RWPE2 (cell line): ENCODE measurements at places on chromosomes 3 and 15.
A peak's percentile ranks its signal among the peaks of the same experiment; 100 is the strongest.

DNA sequence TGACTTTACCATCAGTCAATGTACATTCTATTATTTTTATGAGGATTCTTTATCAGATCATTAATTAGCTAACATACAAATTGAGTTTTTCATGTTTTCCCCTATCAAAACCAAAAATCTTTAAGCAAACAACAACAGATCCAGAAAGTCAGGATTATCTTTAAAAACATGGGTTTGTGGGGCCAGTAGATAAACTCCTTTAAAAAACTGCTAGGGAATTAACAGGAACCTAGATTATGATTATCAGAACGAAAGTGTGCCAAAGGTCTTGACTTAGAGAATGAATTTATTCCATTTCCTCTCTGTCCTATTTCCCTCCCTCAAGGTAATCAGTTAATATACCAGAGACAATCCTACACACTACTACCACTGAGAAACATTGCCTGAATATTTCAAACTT, 13.2 kb upstream of the CCDC13 start:
- H3K36me3 ChIP-seq: peaks cover 65% of the 10 kb centered on the region
- no peak overlapping the region for H3K27ac ChIP-seq
- H3K4me3 ChIP-seq: no peak overlapping the region

GRCh38 chr3:133937061-133937686, 41.5 kb upstream of the RAB6B start:
- H3K36me3 ChIP-seq: no peaks in the 10 kb centered on the region
- no peaks in the 10 kb centered on the region for H3K4me1 ChIP-seq
- no peak overlapping the region for H3K27ac ChIP-seq
- DNase-seq: no peak
- no peaks in the 10 kb centered on the region for H3K27me3 ChIP-seq

- no peaks in the 10 kb centered on the region for H3K36me3 ChIP-seq
- H3K27ac ChIP-seq: no peak overlapping the region
Measured at GRCh38 chr3:182436547-182436946, 356.8 kb upstream of the ATP11B start.

- no peak for DNase-seq
- H3K27me3 ChIP-seq: no peaks in the 10 kb centered on the region
- H3K27ac ChIP-seq: peak overlapping the region; percentile 88
- peaks cover 78% of the 10 kb centered on the region for H3K36me3 ChIP-seq
Measured at GRCh38 chr3:160402221-160403027, 3.0 kb downstream of the SMC4 start.

- H3K4me3 ChIP-seq: peak overlapping the region; percentile 76
- H3K4me1 ChIP-seq: peaks cover 24% of the 10 kb centered on the region
- H3K27ac ChIP-seq: peak overlapping the region; percentile 78
- no peaks in the 10 kb centered on the region for H3K27me3 ChIP-seq
Measured at GRCh38 chr3:100709842-100710260, 557 bp downstream of the TFG start.

DNA sequence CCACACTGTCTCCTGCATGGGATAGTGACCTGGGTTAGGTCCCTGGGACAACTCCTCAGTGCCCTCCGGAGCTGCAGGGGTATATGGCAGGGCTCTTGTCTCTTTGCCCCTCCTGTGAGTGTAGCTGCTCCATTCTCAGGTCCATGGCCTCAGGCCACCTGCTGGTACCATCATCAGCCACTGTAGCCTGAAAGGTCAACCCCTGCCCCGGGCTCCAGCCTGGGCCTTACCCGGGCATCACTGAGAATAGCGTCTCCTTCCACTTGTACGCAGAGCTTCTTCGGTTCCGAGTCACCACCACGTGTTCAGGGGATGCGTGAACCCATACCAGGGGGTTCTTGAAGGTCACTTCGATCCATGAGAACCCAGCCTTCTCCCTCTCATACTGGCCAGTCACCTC, 13.8 kb downstream of the ITIH4 start:
- H3K27me3 ChIP-seq: no peaks in the 10 kb centered on the region
- no peak for DNase-seq
- H3K27ac ChIP-seq: no peak overlapping the region
- H3K4me1 ChIP-seq: no peaks in the 10 kb centered on the region

DNA sequence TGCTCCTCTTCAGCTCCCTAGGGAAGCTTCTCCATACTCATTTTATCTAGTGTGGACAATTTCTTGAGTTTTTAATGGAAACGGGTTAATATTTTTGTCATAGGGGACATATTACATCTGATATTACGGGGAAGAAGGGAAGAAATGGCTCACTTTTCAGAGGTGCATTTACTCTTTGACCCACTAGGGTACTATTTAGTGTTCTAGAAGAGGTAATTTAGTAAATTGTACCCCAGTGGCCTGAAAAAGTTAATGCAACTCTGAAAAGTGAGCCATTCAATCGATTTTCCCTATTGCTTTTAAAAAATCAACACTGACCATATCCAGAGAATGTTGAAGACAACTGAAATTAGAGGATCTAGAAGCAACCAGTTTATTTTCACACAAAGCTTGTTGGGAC, 71.2 kb downstream of the MAP2K5 start:
- no peak overlapping the region for H3K4me3 ChIP-seq
- DNase-seq: no peak
- H3K4me1 ChIP-seq: no peaks in the 10 kb centered on the region
- no peaks in the 10 kb centered on the region for H3K27me3 ChIP-seq
- no peak overlapping the region for H3K27ac ChIP-seq
- no peaks in the 10 kb centered on the region; the same call in 1 of the 2 replicates for H3K36me3 ChIP-seq

DNA sequence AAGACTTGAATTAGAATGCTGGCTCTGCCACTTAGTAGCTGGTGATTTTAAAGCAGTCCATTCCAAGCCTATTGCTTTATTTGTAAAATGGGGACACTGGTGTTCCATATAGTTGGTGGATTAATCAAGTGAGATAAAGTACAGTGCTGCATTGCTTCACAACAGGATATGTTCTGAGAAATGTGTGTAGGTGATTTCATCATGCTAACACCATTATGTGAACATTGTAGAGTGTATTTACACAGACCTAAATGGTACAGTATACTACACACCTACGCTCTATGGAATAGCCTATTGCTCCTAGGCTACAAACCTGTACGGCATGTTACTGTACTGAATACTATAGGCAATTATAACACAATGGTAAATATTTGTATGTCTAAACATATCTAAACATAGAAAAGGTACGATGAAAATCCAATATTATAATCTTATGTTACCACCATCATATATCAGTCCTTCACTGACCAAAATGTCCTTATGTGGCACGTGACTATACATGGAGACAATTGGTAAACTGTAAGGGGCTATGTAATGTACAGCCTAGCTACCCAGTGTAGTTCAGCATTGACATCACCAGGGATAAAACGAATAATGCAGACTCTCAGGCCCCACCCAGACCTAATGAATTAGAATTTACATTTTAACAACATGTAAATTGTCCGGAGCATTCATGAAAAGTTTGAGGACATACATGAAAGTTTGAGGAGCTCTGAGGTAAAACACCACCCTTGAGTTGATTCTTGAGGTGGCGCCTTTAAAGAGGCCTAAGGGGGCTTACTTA, 121.4 kb upstream of the BFSP2 start:
- no peaks in the 10 kb centered on the region for H3K36me3 ChIP-seq
- no peak for DNase-seq
- peaks cover 3% of the 10 kb centered on the region for H3K4me1 ChIP-seq
- no peaks in the 10 kb centered on the region for H3K27me3 ChIP-seq

DNA sequence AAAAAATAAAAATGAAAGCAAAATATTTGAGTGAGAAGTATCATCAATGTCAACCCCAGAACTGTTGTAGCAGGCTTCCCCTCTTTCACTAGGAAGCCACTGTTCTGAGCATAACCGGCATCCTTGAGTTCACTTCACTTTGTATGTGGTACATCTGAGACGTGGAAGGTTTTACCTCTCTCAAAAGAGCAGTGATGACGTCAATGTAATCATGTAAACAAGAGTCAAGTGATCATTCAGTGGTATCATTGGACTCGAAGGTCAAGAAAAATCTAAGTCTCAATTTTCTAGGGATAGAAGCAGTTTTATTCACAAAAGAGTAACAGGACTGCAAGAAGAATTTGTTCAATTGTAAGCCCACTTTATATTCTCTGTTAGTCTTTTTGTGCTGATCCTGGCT, 339.8 kb upstream of the THRB start:
- DNase-seq: no peak
- H3K4me3 ChIP-seq: no peak overlapping the region
- no peaks in the 10 kb centered on the region for H3K4me1 ChIP-seq
- peaks cover 25% of the 10 kb centered on the region for H3K27me3 ChIP-seq
- no peak overlapping the region for H3K27ac ChIP-seq

GRCh38 chr3:184355261-184356040, 6.0 kb downstream of the CLCN2 start:
- peaks cover 26% of the 10 kb centered on the region for H3K36me3 ChIP-seq
- H3K4me1 ChIP-seq: no peaks in the 10 kb centered on the region
- H3K27ac ChIP-seq: no peak overlapping the region
- peak; percentile 34 for DNase-seq
- no peaks in the 10 kb centered on the region for H3K27me3 ChIP-seq

- H3K4me3 ChIP-seq: no peak overlapping the region
- DNase-seq: no peak
- H3K36me3 ChIP-seq: no peaks in the 10 kb centered on the region
- H3K27me3 ChIP-seq: no peaks in the 10 kb centered on the region
- peaks cover 11% of the 10 kb centered on the region for H3K4me1 ChIP-seq
- no peak overlapping the region for H3K27ac ChIP-seq
Measured at GRCh38 chr3:99111235-99111634, 209.7 kb upstream of the DCBLD2 start.

DNA sequence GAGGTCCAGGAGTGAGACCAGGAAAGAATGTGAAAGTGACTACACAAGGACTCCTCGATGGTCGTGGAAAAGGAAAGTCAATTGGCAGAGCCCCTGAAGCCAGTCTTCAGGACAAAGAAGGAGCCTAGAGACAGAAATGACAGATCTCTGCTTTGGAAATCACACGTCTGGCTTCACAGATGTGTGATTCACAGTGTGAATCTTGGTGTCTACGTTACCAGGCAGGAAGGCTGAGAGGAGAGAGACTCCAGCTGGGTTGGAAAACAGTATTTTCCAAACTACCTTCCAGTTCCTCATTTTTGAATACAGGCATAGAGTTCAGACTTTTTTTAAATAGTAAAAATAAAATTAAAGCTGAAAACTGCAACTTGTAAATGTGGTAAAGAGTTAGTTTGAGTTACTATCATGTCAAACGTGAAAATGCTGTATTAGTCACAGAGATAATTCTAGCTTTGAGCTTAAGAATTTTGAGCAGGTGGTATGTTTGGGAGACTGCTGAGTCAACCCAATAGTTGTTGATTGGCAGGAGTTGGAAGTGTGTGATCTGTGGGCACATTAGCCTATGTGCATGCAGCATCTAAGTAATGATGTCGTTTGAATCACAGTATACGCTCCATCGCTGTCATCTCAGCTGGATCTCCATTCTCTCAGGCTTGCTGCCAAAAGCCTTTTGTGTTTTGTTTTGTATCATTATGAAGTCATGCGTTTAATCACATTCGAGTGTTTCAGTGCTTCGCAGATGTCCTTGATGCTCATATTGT, 6.0 kb downstream of the CCR2 start:
- no peaks in the 10 kb centered on the region for H3K4me1 ChIP-seq
- H3K27ac ChIP-seq: no peak overlapping the region
- peaks cover 16% of the 10 kb centered on the region for H3K27me3 ChIP-seq
- no peak overlapping the region for H3K4me3 ChIP-seq
- H3K36me3 ChIP-seq: no peaks in the 10 kb centered on the region
- no peak for DNase-seq

DNA sequence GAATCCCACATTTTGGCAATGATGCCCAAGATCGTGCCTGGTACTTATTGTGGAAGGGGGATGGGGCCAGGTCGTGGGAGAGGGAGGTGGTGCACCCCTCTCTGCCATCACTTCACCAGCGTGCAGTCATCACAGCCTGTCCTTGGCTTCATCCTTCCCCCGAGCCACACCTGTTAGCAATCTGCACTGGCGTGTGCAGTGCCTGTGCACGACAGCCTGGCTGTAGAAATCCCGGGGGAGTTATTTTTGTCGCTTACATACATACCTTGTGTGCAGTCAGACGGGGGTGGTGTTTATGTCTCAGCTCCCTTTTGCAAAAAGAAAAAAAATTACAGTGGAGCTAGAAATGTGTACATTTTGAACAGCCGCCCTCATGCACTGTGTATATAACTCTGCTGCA, 216.0 kb downstream of the TLE3 start:
- peaks cover 2% of the 10 kb centered on the region for H3K27me3 ChIP-seq
- no peak overlapping the region for H3K27ac ChIP-seq
- DNase-seq: no peak
- H3K4me1 ChIP-seq: no peaks in the 10 kb centered on the region
- H3K4me3 ChIP-seq: no peak overlapping the region
- H3K36me3 ChIP-seq: no peaks in the 10 kb centered on the region

DNA sequence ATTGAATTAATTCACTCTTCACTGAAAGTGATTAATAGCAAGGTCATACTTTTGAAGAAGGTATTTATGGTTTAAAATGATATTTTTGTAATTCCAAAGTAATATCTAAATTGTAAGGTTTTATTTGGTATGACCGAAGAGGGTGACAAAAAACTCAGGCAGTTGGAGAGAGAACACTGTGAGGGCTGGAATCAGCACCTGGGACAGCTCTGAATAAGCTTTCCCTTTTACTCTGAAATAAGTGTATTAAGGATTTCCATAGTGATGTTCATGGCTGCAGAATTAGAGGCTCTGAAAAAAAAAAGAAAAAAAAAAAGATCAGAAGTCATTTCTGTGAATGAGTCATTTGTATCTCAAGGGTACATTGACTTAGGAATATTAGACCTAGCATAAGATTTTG, 299.5 kb downstream of the IL5RA start:
- H3K4me3 ChIP-seq: no peak overlapping the region
- DNase-seq: no peak
- H3K4me1 ChIP-seq: no peaks in the 10 kb centered on the region
- no peaks in the 10 kb centered on the region for H3K36me3 ChIP-seq
- no peaks in the 10 kb centered on the region for H3K27me3 ChIP-seq

DNA sequence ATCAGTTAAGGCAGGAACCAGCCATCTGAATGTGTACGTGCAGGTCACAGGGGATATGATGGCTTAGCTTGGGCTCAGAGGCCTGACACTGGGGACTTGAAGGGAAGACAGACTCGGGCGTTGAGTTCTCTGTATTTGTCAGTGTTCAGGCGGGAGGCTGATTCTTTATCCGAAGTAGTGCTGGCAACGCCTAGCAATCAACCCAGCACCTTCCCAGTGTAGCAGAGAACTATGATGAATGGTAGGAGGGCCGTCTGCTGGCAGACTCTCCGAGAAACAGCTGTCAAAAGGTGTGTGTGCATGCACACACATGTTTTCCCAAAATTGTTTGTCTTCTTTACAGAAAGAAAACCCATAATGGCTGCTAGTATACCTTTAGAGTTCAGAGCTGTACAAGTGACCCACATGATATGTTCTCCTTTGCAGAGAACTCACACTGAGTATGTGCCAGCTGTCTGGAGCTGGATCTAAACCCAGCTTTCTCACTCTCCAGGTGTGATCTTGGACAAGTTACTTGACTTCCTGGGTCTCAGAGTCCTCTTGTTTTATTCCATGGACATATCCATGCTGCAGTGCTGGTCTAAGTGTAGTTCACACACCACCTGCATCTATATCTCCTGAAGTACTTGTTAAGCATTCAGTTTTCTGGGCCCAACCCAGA, 74.5 kb upstream of the LARS2 start:
- H3K4me1 ChIP-seq: no peaks in the 10 kb centered on the region
- DNase-seq: no peak
- H3K36me3 ChIP-seq: no peaks in the 10 kb centered on the region
- H3K4me3 ChIP-seq: no peak overlapping the region
- no peak overlapping the region for H3K27ac ChIP-seq
